ENCODE measurements at places on chromosomes 11 and 22. TPM values are rescaled to one million over a fixed set of nuclear protein-coding genes. Genes with fewer than 3 reads are reported as not detected.
A peak's percentile ranks its signal among the peaks of the same experiment; 100 is the strongest.

DNA sequence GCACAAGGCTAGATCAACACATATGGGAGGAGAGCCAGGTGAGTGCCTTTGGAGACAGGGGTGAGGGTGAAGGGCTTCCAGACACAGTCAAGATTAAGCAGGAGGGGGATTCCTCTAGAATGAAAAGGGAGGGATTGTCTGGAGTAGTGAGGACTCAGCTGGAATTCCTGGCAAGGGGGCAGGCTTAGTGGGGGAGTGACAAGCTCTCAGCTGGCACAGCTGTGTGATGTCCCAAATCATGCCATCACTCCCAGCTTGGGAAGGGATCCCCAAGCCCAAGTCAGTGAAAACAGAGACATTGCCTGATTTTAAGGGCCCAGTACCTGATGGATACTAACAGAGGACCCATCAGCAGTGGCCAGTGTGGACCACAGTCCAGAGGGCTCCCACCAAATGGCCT, 119.0 kb downstream of the MPPED2 start:
- DNase-seq = no peak

Gene OR52I1
- not detected for total RNA-seq

DNA sequence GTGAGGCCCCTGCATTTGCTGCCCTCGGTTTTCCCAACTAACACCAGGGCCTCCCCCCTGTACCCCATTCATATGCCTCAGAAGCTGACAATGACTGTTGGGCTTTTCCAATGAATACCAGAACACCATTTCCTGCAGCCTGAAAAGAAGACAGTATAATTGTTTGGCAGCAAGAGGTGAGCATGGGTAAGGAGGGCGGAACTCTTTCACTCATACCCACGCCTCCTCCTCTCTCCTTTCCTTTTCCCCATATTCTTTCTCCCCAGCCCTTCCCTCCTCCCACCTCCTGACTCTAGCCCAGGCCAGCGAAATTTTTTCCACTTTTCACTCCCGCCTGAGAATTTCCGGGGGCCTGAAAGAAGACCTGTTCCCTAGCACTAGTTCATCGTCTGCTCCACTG, 58.0 kb upstream of the CHST1 start:
- DNase-seq = no peak

Gene CCDC15
- 9.9 TPM for total RNA-seq

- DNase-seq = no peak
These were observed 5.2 kb downstream of the APOL4 start for GRCh38 chr22:36196254-36197064.

Gene CD3D
- 245 TPM for total RNA-seq

DNA sequence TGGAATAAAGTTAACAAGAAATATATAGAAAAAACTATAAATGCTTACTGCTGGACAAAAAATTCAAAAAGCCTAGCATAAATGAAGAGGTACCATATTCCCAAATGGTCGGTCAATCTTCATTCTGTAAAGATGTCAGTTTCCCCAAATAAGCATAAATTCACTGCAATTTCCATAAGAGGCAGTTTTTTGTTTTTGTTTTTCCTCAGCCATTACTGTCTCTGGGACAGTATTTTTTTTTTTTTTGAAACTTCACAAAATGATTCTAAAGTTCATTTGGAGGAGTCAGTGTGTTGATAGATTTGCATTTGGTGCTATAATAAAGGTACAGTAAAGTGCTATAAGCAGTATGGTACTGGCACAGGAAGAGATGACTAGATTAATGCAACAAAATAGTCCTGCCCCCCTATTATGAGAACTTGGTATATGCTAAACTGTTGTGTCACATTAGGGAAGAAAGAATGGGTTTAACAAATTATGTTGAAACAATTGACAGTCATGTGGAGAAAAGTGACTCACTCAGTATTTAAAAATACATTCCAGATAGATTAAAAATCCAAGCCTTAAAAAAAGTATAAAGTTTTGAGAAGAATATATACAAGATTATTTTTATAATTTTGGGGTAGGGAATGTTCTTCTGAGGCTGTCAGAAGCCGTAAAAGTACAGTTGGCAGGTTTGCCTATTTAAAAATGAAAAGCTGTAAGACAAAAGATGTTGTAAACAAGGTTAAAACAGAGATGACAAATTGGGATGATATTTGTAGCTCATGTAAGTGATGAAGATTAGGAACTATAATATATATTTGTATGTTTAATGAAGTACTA, 2.6 kb upstream of the FTH1 start:
- DNase-seq = no peak

Gene THY1
- 4.0 TPM for total RNA-seq

Gene DDIAS
- 19.5 TPM for total RNA-seq

- peak; percentile 24 for DNase-seq
These were observed 27.8 kb downstream of the MORC2 start for GRCh38 chr22:30940685-30941362.

Gene SLC22A8
- total RNA-seq = not detected

Gene SLC22A9
- total RNA-seq = not detected

Gene BTBD18
- not detected for total RNA-seq

Gene SULT4A1
- not detected for total RNA-seq

Gene IGSF22
- total RNA-seq = 0.34 TPM

DNA sequence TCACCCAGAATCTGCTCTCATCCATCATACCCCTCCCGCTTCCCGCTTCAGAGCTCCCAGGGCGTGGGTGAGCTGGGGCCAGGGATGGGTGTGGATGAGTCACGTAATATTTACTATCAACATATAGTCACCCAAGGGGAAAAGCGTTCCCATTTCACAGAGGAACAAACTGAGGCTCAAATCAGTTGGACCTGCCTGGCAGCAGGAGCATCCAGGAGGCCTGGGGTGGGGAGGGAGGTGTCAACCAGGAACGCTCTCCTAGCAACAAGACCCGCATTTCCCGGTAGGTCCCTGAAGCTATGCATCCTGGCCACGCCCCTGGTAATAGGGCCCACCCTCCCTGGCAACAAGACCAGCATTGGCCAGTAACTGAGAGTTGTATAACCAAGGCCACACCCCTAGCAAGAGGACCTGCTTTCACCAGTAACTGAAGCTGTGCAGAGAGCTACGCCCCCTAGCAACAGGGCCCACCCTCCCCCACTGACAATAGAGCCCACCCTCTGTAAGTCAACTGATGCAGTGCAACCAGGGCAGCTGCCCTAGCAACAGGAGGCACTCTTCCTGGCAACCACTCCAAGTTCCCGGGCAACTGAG, 32.7 kb upstream of the TXNRD2 start:
- DNase-seq = no peak

Gene ZDHHC8
- 41.6 TPM for total RNA-seq

DNA sequence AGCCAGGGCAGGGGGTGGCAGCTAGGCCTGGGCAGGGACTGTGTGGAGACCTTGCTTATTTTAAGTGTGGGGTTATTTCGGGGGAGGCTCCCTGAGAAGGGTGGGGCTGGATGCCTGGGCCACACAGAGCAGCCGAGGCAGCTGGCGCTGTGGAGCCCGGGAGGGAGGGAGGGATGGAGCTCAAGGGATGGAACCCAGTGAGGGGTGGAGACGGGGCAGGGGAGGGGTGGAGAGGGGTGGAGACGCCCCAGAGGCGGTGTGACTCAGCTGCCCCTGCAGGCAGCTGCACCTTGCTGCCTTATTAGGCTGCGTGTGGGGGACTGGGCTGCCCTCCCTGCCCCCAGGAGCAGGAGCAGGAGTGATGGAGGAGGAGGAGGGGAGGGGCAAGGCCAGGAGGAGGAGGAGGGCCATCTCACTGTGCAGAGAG, 9.8 kb upstream of the TSSC4 start:
- DNase-seq = no peak

DNA sequence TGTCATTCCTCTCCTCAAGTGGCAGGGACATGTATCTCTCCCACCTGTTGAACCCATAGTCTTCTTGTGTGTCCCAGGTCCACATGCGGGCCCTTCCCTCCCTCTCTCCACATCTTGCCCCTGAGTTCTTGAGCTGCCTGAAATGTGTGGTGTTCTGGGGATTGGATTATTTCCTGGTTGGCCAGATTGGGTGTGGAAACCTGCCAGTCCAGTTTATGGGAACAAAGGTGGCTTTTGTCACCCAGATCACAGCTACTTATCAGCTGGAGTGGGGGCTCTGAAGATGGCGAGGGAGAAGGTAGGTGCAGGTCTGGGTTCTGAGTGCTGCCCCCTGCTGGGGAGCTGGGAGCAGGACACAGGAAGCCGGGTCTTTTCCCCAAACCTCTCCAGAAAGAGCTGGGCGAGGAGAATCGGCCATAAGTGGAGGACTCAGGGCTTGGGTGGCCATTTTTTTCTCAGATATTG, 14.2 kb downstream of the DTX4 start:
- peak; percentile 72 for DNase-seq

GRCh38 chr22:22558071-22558971, 744 bp downstream of the PRAME start:
- no peak for DNase-seq

- DNase-seq = no peak
These were observed 454.9 kb upstream of the CADM1 start for GRCh38 chr11:115959081-115959486.

- DNase-seq = no peak
These were observed 70.6 kb upstream of the TTLL12 start for GRCh38 chr22:43257549-43257948.

GRCh38 chr11:119363851-119364590, 17.5 kb downstream of the USP2 start:
- peak; percentile 81 for DNase-seq

GRCh38 chr11:105696000-105696399, 86.1 kb downstream of the GRIA4 start:
- DNase-seq = no peak

DNA sequence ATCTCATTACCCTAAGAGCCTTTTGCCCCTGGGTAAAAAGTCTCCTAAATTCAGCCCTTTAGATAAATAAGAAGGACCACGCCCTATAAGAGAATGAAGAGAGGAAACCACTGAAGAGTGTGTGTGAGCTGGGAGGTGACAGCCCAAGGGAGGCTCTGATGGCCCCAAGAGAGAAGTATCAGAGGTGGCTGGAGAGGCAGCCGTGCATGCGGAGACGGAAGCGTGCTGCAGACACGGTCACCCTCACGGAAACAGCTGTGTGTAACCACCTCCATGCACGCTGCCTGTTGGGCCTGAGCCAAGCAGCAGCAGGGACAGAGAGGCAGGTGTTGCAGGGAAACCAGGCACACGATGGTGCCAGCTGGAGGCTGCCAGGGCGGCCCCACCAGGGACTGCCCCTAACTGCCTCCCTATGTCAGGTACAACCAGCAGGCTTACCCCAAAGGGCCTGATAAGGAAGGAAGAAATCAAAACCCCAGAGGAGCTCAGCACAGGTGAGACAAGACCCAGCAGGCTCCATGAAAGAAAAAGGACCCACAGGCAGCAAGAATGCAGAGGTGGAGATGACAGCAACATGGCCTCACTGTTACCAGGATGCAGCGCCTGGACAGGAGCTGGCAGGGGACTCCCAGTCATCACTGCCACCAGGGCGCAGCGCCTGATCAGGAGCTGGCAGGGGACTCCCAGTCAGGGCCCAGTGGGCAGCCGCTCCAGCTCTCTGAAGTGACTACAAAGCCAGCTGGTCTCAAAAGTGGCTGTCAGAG, 7.8 kb downstream of the LARGE2 start:
- peak; percentile 25 for DNase-seq

Gene DEUP1
- total RNA-seq = not detected

- DNase-seq = no peak
These were observed 7.8 kb upstream of the TNFRSF13C start for GRCh38 chr22:41934284-41935014.

Gene DCDC1
- not detected for total RNA-seq

GRCh38 chr11:34840736-34841386, 75.3 kb downstream of the APIP start:
- peak; percentile 14 for DNase-seq

- no peak for DNase-seq
These were observed 131.0 kb downstream of the TBC1D22A start for GRCh38 chr22:46893281-46894020.

Gene OR2D2
- not detected for total RNA-seq

DNA sequence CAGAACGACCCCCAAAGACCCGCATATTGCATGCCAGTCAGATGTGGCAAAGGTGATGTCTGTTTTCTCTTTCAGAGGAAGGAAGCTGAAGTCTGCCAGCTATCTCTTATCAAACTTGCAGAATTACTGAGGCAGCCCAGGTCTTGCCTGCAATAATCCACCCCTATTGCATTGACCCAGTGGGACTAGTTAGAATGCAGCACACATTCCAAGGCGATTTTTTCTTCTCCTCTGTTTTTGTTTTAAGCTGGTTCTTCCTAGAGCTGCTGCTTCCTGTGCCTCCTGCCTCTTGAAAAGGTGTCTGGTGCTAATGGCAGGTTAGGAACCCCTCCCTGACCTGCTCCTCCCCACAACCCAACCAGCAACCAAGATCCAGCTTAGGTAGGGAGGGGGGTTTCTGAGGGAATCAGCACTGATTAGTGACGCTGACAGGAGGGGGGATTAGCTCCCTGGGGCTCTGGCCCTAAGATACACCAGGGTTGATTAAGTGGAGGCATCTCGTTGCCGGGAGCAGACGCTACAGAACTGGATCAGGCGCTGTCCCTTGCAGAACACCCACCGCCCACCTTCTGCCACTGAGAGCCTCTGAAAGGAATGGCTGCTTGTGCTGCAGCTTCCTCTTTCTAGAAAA, 2.8 kb downstream of the NTM start:
- DNase-seq = no peak

DNA sequence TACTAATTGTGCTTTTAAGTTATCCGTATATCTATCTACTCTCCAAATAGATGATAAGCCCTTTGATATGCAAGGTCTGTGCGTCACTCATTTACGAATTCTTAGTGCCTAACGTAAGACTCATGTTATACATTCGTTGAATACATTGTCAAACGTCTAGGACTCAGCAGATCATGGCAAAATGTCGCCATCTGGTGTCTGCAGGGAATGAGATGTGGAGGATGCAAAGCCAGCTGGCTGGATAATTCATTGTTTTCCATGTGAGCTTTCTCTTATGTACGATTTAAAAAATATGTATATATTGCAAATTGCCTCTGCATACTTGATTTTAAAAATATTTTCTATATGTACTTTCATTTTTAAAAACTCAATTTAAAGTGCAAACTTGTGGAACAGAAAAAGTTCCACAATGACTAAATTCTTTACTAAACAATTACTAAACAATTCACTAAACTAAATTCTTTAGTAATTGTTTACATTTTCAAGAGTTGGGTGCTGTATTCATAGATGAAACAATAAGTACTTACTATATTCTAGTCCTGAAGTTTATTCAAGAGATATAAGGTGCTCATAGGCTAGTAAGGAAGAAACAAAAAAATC, 33.8 kb downstream of the ZNF202 start:
- peak; percentile 63 for DNase-seq

DNA sequence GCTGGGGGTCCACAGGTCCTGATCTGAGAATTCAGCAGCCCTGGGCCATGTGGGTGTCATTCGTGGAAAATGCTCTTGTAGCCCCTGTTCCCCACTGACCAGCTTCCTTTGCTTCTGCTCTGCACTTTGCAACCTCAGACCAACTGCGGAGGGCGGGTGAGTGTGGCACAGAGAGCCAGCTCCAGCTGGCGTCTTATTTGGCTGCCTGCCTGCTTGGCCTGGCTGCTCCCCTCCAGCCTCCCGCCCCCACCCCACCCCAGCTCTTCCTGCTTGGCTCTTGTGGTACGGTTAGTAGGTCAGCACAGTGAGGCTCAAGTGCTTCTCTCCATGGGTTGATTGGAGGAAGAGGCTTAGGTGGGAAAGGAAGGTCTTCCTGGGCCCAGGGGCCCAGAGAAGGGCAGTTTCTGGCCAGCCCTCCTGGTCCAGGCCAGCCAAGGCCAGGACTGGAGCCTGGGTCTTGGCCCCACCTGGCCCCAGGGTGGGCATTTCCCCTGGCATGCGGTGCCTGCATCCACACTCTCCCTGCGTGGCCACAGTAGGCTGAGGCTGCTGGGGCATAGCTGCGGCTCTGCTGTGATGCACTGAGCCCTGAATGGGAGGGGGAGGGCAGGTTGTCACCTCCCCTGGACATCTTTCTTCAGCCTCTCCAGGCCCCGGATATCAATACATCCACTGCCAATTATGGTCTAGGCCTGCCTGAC, 26.5 kb downstream of the MYO7A start:
- DNase-seq = no peak

- DNase-seq = no peak
These were observed 15.6 kb downstream of the LTO1 start for GRCh38 chr11:69659591-69659990.
